ENCODE measurements at places on chromosomes 7 and 10. TPM values are rescaled to one million over a fixed set of nuclear protein-coding genes. Genes with fewer than 3 reads are reported as not detected.

- no peaks in the 10 kb centered on the region for H3K36me3 ChIP-seq
- H3K4me1 ChIP-seq = peaks cover 14% of the 10 kb centered on the region
- H3K4me3 ChIP-seq = no peak overlapping the region
Observed at GRCh38 chr10:17413876-17414275, 40.5 kb downstream of the ST8SIA6 start.

DNA sequence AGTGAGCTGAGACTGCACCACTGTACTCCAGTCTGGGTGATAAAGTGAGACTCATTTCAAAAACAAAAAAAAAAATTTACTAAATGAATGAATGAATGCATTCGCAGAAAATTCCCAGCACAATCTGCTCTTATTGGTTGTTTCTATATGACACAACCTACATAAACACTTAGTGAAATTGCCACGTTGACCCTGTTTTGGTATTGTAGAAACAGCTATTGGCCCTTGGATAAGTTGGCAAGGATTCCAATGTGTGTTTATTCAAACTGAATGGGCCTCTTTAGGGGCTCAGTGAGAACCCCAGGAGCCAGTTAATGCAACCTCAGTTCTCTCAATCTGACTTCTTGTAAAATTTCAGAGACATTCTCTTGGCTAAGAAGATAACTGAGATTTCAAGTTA is 66.0 kb downstream of the HHEX start:
- no peak overlapping the region for H3K4me3 ChIP-seq
- no peaks in the 10 kb centered on the region for H3K4me1 ChIP-seq
- H3K27me3 ChIP-seq = peaks cover 1% of the 10 kb centered on the region
- H3K27ac ChIP-seq = no peak overlapping the region

DNA sequence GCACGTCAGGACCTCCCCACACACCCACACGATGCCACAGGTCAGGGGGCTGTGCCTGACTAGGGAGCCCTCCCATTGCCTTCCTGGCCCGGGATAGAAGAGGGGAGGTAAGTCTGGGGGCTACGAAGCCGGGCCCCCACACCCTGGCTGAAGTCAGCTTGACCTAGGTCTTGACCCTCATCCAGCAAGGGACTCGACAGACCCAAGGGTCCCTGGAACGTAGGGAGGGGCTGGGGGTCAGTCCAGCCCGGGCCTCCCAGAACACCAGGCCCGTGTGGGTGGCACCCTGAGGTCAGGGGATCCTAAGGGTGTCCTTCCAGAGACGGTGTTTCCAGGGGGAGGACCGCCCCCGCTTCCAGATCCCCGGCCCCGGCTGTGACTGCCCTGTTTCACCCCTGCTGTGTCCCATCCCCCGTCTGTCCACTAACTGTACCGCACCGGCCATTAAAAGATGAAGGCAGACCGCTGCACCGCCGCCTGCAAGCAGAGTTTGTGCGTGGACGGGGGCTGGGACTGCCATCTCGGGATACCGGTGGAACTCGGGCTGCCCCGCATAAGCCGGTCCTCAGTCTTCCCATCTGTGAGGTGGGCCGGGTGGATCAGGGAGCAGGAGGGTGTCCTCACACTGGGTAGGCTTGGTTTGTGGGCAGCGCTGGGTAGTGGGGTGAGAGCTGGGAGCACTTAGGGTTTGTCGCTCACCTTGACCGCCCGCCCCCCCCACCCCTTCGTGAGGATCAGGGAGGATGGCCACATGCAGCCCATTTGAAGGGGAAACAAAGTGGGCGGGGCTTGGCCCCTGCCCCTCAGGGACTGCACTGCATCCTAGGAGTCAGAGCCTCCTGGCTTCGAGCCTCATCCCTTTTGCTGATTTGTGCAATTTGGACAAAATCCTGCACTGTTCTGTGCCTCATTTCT is 21.1 kb downstream of the SLC29A4 start:
- no peaks in the 10 kb centered on the region for H3K4me1 ChIP-seq
- peaks cover 3% of the 10 kb centered on the region for H3K36me3 ChIP-seq
- H3K27me3 ChIP-seq = no peaks in the 10 kb centered on the region
- H3K27ac ChIP-seq = no peak overlapping the region
- no peak overlapping the region for H3K4me3 ChIP-seq

Gene LIPM
- total RNA-seq = not detected

DNA sequence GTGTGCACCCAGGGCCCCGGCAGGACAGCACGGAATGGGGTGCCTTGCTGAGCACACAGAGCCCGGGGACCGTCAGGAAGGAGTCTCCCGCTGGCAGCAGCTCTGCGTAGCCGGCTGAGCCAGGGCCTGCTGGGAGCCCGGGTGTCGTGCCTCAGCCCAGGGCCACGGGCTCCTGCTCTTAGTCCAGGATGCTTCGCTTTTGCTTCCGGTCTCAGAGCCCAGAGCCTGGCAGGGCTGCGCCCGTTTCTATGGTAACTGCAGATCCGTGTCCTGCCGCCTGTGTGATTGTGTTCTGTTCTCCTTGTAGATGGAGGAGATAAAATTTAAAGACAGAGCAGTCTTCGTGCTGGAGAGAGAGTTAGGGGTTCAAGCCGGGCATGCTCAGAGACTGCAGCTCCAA is 53.7 kb upstream of the DPYSL4 start:
- no peaks in the 10 kb centered on the region for H3K36me3 ChIP-seq
- DNase-seq = no peak
- no peak overlapping the region for H3K27ac ChIP-seq
- H3K4me1 ChIP-seq = no peaks in the 10 kb centered on the region
- H3K4me3 ChIP-seq = no peak overlapping the region

DNA sequence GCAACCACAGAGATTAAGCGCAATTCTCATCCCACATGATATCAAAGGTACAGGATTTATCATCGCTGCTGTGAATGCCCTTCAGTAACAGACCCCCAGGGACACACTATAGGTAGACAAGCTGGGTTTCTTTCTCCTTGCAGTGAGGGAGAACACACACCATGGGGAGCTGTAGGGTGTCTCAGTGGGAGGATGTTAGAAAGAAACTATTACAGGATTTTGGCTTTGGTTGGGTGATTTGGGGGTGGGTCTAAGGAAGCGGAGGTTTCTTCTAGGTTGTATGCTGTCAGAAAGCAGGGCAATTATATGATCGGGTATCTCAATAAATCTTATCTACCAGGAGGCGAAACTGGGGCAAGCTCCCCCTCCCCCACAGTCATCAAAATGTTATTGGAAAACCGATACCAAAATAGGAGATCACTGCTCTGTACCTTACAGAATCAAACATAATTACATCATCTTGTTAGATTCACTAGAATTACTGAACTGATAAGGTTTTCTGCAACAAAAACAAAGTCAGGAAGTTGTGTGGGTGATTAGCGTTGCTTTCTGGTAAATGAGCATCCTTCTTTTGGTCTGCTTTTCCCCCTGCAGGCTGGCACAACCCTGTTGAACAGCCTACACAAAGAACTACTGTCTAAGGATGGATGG is 209.7 kb downstream of the TEX36 start:
- H3K4me1 ChIP-seq = peaks cover 2% of the 10 kb centered on the region
- DNase-seq = no peak
- H3K27me3 ChIP-seq = peaks cover 2% of the 10 kb centered on the region
- no peaks in the 10 kb centered on the region for H3K36me3 ChIP-seq
- H3K27ac ChIP-seq = no peak overlapping the region

DNA sequence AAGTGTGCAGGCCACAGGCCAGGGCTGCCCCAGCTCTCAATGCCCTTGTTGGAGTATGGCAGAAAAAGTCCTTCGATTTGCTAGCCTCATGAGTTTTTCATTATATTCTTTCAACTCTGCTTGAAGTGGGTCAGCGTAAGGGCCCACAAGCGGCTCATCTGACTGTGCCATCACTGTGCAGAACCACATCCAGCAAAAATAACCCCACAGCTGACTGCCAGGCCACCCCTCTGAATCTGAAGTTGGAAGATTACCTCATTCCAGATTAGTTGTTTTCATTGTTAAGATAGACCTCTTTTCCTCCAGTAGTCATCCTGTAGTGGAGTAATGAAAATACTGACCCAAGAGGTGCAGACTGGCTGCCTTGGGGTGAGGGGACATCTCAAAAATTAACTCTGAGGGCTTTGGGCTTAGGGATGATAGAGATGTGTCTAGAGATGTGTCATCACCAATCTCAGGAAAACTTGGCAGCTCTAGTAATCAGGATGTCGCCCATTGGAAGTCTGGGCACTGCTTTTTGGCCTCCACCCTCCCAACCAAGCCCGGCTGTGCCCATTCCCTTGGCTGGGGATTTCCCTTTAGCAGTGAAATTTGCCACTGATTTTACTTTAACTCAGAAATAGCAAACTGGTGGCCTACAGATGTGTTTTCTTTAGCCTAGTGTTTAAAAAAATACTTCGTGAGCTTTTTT is 164.3 kb downstream of the LCOR start:
- no peaks in the 10 kb centered on the region for H3K36me3 ChIP-seq
- no peak overlapping the region for H3K4me3 ChIP-seq
- no peak overlapping the region for H3K27ac ChIP-seq
- no peaks in the 10 kb centered on the region for H3K27me3 ChIP-seq
- peaks cover 2% of the 10 kb centered on the region for H3K4me1 ChIP-seq

DNA sequence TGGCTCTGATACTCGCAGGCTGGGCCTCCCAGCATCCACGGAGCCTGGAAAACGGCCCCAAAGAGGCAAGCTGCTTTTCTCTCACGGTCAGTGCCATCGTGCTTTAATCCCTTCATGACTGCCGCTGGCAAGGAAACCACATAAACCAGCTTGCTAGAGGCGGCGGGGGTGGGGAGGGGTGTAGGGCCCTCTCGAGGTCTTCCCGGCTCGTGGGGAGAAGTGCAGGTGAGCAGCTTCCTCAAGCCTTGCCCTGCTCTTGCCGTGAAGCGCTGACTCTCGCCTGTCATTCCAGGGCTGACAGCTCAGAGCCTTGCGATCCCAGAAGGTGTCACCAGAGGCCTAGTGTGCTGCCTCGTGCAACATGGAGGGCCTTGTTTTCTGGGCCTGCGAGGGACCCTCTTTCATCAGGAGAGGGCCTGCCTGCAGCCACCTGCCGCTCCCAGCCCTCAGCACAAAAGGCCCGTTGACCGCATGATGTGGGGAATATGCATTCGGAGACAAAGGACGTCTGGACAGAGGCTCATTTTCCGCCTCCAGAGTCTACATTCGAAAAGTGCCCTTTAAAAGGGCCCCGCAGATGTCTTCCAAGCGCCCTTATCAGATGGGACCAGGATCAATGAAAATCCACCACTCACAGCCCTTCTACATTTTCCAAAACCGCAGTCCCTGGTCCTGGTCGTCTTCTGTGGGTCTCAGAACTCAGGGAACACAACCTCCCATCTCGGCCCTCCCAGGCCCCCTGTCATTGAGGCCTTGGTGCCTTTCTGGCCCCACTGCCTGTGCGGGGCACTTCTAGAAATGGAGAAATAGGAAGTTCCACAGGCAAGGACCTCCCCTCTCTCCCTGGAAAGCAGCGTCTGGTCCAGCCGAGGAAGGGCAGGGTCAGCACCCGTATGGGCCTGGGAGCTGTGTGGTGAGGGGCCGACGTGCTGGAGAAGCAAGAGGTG is 58.7 kb downstream of the ZRANB1 start:
- peaks cover 6% of the 10 kb centered on the region for H3K27me3 ChIP-seq
- peak; percentile 7 for DNase-seq
- H3K27ac ChIP-seq = no peak overlapping the region
